ENCODE measurements at places on chromosomes 6 and 20.

DNA sequence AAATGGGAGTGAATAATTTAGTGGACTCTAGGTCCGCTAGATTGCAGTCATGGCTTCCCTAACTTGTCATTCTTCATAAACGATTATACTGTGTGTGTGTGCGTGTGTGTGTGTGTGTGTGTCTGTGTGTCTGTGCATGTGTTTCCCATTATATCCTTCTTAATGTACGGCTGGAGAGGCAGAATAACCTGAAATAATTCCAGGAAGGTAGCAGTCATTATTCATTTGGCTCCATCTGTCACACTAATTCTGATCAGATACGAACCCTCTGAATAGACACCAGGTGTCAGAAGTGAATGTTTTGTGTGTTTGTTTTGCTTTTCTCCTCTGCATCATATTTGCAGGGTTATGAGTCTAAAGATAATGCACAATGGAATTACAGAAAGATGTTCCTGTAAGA lies 372.9 kb downstream of the DOK5 start:
- DNase-seq, result no peak

DNA sequence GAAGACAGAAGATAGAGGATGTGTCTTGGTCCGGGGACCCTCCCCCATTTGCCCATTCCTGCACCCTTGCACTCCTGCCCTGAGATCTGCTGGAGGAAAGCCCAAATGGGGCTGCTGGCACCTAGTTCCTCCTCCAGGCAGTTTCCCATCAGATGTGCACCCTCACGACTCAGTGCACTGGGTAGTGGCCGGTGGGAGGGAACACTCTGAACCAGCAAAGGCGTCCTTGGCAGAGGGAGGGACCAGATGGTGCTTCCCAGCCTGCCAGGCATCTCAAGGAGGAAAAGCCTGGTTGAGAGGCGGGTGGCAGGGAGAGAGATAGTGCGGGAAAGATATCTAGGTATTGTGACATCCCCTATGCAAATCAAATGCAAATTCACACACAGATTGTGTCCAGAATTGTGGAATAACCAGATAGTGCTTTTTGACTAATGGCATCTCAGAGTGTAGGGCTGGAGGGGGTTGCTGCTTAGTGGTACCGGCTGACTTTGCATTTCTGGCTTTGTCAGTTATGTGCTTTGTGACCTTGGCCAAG lies 19.5 kb downstream of the TMEM151B start:
- DNase-seq, result no peak

DNA sequence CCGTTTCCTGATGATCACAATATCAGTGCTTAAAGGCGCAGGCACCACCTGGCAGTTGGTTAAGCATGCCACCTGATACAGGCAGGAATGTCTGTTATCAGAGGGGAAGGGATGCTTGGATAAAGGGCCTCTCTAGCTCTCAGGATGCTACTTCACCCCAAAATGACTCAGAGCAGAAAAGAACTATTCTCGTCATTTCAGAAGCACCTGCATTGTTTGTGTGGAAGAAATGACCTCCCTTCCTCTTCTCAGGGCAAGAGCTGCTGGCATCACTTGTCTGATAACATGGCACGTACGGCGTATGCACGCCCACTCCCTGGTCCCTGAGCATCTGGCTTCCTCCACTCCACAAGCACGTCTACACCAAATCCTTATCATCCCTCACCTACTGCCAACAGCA lies 47.3 kb downstream of the ATP9A start:
- no peak for DNase-seq

- no peak for DNase-seq
Observed at GRCh38 chr6:87396595-87397392, 11.0 kb upstream of the CFAP206 start.

- DNase-seq, result no peak
Observed at GRCh38 chr6:163405412-163406309, 8.9 kb upstream of the QKI start.

DNA sequence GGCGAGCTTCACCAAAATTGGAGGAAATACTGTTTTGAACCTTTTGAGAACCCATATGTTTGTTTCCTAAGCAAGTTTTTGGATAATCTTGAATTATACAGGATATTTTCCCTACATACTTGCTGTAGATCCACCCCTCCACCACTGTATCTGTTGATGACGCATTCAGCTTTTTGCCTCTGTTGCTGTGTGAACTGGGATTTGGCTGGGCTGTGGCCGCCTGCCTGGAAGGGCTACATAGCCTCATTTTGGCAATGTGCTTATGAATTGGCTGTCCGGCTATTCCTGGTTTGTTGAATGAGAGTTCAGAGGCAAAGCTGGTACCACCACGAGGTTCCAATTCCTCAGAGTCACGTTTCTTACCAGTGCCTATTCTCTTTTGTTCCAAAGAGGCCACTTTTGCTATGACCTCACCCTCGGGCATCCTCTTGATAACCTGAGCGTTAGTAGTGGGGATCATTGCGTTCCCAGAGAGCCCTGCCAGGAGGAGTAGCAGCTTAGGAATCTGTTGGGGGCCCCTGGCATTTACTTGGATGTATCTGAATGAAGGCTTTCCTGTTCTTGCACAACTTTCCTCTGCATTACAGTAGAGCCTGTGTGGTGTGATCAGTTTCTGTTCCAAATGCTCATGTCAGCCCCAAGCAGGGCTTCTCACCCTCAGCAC lies 6.4 kb downstream of the FAM83D start:
- DNase-seq, result no peak

DNA sequence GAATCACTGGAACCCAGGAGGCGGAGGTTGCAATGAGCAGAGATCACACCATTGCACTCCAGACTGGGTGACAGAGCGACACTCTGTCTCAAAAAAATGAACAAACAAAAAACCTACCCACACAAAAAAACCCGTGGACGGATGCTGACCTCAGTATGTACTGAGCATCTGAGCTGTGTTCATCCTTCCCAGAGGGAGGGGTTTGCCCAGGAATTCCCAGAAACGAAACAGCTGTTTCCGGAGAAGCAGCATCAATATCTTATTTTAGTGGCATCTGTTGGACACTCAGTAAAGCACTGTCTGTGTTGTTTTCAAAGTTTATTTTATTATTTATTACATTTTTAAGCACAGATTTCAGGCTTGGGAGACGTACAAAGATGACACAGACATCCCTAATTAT lies 18.7 kb downstream of the NANP start:
- DNase-seq, result no peak

GRCh38 chr6:35048631-35049083 lies 92.5 kb downstream of the TCP11 start:
- DNase-seq, result no peak

- DNase-seq, result no peak
Observed at GRCh38 chr20:24257171-24257570, 212.3 kb upstream of the SYNDIG1 start.

DNA sequence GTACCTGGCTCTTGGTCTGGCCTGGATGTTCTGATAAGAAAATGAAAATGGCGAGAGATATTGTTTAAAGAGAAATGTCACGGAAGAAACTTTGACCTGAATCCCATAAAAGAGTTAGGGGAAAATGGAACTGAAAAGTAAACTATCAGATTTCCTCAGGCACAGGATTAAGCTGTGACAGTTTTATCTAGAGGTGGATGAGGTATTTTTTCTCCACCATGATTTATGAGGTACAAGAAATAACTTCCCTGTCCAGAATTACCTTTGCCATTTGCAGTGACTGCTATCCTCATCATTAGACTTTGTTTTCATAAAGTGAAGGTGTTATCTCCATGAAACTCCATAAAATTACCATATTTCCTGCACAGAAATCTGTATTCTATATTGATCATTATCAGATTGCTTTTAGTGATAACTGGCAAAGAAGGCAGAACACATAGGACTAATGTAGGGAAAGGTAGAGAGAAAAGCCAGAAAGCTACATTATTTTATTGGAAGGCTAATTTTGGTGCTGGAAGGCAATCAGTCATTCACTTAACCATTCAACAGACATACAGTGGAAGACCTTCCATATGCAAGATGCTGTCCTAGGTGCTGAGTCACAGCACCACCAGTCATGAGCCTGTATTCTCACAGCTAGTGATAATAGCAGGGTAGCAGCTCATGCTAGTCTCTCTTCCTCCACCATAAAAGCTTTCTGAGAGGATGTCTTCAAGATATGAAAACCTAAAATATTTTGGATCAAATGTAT lies 427.3 kb upstream of the CITED2 start:
- DNase-seq, result no peak

DNA sequence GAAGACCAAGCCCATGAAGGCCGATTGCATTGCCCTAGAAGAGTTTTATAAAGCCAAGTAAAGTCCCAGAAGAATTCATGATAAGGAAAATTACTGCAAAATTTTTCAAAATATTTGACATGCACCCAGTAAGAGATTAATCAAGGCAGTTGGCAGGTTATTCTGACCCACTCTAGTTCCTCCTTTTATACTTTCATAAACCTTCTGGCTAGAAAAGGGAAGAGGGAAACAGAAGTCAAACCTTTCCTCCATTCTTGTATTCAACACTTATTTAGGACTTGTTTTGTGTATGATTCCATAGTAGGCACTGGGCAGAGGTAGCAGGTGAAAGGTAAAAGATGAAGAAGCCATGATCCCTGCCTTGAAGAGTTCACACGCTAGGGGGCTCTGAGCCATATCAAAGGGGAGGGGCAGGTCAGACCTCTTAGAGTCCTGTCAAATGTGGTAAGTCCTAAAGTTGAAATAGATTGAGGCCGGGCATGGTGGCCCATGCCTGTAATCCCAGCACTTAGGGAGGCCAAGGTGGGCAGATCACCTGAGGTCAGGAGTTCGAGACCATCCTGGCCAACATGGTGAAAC lies 85.4 kb downstream of the NDUFAF5 start:
- DNase-seq, result no peak

DNA sequence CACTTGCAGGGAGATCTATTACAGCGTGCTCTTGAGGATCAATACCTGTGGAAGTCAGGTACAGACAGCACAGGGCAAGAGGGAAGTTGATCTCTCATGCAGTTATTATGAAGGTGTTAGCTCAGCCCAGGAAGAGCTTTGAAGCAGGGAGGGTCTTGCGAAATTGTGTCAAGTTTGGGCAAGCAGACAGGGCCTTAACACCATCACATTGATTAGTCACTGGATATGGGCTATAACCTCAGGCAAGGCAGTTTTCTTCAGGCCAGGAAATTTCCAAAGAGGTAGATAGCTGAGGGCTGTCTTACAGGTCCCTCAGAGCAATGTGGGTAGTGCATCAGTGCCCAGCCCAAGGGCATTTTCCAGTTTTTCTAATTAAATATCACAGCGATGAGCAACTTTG lies 643.8 kb downstream of the DHX35 start:
- DNase-seq, result no peak

- DNase-seq, result no peak
Observed at GRCh38 chr6:1884313-1884712, 274.6 kb downstream of the FOXC1 start.

GRCh38 chr6:26211963-26212362 lies 124.7 kb downstream of the HFE start:
- DNase-seq, result no peak

- no peak for DNase-seq
Observed at GRCh38 chr20:36542516-36543183, 1.3 kb downstream of the MYL9 start.

GRCh38 chr20:8663424-8663823 lies 405.5 kb upstream of the PLCB4 start:
- no peak for DNase-seq

DNA sequence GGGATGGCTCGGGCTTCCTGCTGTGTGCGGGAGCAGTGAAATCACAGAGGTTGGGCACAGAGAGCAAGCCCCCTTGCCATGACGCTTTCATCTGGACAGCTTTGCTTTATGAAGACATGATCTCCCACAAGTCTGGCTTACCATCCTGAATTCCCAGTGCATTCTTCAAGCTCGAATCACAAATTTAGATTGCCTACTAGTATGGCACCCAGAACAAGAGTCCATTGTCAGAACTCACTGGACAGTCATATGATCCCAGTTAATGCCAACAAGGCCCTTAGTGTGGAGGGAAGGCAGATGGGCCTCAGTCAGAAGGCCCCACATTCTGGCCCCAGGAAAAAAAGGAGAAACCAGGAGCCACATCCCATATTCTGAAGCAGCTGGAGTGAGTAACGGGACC lies 147.3 kb upstream of the FOXQ1 start:
- DNase-seq, result no peak

- DNase-seq, result no peak
Observed at GRCh38 chr6:107173779-107174178, 58.5 kb upstream of the BEND3 start.

DNA sequence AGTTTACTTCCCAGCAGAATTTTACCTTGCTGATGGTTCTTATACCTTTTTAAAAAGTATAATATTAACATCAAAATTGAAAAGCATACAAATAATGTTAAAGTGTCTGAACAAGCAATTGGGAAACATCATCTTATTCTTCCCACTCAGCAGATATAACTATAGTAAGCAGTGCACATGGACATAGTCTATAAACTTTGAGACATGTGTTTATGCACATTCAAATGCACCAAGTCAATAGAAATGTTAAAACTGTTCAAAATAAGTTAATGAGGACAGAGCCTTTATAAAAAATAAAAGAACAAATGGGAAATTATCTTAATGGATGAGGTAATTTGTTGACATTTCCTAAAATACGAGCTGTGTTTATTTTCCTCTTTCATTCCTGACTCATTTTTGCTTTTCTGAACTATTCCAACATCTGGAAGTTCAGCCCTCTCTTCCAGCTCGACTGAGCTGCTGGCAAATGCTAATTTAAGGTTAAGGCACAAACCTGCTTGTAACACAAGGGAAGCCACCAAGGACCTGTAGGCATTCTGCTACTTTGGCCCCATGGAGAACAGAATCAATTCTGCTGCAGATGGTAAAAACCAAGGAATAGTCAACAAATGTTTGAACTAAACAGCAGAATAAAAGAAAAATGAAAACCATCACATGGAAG lies 110.3 kb upstream of the MAP3K4 start:
- DNase-seq, result no peak

GRCh38 chr6:22656706-22657351 lies 87.5 kb downstream of the HDGFL1 start:
- no peak for DNase-seq

- no peak for DNase-seq
Observed at GRCh38 chr6:86107985-86108384, 465.3 kb upstream of the SYNCRIP start.

DNA sequence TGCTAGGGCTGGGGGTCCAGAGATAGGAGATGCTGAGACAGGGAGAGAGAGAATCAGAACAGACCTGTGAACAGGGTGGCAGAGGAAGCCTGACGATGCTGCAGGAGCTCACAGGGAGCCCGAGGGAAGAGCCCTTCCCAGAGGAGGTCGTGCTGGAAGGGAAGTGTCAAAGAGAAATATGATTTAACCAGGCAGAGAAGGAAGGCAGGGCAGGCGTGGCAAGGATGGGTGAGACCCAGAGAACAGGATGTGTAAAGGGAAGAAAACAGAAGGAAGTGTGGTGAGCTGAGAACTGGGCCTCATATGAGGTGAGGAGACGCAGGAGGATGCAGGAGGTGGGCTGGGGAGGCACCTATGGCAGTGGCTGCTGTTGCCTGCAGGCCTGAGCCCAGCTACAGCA lies 105.6 kb downstream of the ZDHHC14 start:
- no peak for DNase-seq

DNA sequence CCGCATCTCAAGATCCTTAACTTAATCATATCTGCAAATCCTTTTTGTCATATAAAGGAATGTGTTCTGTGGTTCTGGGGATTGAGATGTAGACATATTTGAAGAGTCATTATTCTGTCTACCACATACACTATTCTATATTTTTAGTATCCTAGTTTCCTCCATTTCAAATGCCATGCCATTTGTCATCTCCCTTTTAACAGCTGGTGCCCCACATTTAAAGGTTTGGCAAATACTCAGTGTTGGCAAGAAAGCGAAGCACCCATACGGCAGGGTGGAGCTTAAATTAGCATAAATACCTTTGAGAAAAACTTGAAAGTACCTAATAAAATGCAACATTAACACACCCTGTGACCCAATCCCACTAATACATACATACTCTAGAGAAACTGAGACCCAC lies 31.7 kb downstream of the PAK5 start:
- DNase-seq, result no peak
